ENCODE measurements at places on chromosomes 12 and 14. TPM values are rescaled to one million over a fixed set of nuclear protein-coding genes. Genes with fewer than 3 reads are reported as not detected.

DNA sequence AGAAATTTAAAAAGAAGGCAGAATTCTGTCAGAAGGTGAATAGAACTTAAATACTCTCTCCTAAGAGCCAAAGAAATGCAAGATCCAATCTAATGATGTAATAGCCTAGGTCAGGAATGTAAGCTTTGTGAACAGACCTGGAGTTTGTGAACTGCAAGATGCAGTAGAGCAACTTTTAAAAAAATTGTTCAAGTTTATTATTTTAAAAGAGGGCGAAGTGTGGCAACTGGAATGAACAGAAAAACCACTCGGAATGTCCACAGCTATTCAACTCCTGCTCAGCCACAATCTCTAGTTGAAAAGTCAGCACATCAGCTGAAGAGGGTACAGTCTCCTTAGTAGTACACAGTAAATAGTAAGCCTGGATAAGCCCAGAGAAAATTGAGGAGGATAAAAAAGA lies 228.8 kb downstream of the PPFIA2 start:
- DNase-seq = no peak

TMEM121 gene
- 2.2 TPM for total RNA-seq

- DNase-seq = no peak
Measured at GRCh38 chr14:60163693-60164092, 1.5 kb downstream of the DHRS7 start.

PGF gene
- total RNA-seq = 5.0 TPM

DNA sequence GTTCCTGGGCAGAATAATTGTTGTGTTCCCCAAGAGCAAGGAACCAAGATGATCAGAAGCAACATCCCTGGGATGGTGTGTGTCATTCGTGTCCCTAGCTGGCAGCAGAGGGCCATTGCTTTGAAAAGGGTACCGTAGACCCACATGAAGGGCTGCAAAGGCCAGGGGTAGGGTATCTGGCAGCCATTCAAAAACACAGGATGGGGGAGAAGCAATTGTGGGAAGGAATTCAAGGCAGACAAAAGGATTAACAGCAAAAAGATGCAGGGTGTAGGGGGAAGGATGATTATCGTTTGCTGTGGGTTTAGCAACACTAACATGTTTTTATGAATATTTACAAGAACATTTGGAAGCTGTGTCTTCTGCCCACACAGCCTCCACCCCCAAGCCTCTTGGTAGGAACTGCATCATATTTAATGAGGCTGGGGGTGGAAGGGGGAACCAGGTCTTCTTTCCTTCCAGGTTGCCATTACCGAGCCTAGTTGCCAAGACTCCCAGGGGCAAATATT lies 169.0 kb upstream of the G2E3 start:
- DNase-seq = no peak

SSTR1 gene
- total RNA-seq = 1.3 TPM

- DNase-seq = no peak
Measured at GRCh38 chr12:112350593-112351592, 31.3 kb downstream of the HECTD4 start.

Measured in left cardiac atrium (tissue), 4 donors.